ENCODE measurements at places on chromosomes 1 and 21.

DNA sequence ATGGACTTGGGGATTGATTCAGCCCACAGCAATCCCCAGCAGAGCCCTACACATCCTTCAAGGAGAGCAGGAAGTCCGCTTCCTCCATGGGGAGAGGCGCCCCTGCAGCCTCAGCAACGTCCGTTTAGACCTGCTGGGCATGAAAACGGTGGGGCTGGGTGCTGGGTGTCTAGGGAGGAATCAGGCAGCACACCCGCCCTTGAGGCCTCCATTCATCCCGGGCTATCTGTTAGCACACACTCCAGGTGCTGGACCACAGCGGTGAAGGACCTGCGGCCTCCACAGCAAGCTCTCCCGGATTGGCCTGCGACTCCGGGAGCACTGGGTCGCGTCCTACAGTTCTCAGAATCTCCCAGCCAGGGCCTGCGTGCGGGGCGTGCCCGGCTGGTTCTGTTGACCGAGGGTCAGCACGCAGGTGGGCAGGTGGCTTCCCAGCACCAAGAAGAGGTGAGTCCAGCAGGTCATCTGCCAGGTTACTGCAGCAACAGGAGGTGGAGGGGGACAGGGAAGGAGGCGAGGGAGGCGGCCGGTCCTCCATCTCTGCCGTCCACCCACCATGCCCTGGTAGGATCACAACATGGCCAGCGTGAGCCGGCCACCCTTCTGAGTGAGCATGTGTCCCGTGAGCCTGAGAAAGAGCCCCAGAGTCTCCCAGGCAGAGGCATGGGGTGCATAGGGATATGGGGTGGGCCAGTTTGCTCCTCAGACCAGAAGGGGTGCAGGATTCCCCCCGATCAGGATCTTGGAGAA is 96.6 kb downstream of the RIPK4 start:
- DNase-seq: no peak

- DNase-seq: peak; percentile 23
Observed at GRCh38 chr1:6971048-6971447, 185.8 kb downstream of the CAMTA1 start.

- no peak for DNase-seq
Observed at GRCh38 chr1:244118109-244118761, 67.2 kb downstream of the ZBTB18 start.

DNA sequence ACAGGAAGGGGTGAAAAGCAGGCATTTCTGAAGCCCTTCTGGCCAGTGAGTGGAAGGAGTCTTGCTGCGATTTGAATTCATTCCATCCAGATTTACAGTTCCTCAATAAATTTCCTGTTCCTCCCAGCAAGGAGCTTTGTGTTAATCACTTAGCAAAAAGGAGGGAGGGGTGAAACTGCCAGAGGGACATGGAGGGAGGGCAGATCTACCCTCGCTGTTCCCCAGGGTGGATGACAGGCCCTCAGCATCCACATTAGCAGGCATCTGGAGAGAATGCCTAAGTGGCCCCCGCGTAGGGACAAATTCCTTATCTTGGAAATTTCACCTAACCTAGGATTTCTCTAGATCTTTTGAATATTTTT is 1.2 kb downstream of the ETV3 start:
- no peak for DNase-seq

DNA sequence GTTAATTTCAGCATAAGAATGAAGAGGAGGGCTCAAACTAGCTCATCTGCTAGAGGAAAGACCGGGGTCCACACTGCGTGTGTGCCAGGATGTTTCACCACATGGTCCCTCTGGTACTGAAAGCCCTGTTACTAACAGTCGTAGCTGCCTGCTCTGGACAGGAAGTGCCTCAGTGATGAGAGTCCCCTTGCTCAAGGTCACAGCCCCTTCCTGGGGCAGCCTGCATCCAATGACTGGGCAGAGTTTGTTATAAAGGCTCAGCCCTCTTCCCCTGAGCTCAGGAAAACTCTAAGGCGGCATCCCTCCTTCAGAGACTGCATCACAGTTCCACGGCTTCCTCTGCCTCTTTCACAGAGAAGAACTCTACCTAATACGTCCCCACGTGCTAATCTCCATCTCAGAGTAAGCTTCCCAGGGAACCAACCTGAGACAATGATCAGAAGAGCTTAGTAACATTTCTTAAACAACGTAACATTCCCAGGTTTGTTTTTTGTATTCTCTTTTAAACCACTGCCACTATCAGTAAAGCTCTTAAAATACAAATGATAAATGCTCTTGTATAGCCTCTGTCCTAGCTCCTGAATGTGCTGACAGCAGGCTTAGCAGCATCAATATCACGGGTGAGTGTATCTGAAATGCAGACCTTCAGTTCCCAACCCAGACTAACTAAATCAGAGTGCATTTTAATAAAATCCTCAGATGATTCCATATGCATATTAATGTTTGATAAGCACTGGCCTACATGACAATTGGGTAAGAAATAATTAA is 38.0 kb upstream of the ATP1A1 start:
- DNase-seq: no peak

GRCh38 chr1:231072041-231072440 is 32.0 kb upstream of the FAM89A start:
- DNase-seq: no peak

DNA sequence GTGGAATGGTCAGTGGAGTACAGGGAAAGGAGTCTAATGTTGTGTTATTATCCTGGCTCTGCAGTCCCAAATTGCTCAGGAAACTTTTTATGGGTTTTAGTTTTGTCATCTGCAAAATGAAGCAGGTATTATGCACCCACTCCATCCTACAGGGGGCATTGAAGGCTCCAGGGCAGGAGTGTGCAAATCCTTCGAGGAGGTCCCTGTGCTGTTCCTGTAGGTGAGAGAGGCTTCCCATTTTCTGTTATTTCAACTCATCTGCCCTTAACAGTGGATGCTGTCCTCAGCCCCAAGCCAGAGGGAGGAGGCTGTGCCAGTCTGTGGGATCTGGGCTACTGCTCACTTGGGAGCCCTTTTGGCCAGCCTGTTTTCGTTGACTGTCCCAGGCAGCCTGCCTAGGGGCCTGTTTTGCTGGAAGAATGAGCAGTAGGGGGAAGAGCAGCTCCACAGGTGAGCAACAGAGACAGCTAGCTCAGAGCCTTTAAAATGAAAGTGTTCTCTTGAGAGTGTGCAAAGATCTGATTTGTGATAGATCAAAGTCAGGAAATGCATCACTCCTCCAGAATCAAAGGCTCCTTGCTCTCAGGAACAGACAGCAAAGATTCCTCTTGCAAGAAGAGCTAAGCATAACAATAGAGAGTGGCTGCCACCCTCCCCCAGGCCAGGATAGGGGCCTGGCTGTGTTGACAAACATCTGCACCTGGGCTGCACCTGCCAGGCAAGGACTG is 317.6 kb upstream of the PROX1 start:
- DNase-seq: no peak

DNA sequence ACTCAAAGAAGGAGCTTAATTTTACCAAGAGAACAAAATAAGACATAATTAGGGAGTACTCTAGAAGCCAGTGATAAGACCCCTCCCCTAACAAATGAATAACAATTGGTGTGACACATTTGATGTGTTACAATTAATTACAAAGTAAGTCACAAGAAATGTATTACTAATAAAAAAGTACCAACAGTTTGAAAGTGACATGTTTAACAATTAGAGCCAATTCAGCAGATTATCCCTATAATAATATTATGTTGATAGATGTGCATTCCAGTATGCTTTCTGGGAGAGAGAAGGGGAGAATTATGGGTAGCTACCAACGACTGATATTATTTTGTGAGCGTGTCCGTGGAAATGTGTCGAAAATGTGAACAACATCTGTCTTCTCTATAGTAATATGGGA is 19.1 kb downstream of the CTSK start:
- no peak for DNase-seq

DNA sequence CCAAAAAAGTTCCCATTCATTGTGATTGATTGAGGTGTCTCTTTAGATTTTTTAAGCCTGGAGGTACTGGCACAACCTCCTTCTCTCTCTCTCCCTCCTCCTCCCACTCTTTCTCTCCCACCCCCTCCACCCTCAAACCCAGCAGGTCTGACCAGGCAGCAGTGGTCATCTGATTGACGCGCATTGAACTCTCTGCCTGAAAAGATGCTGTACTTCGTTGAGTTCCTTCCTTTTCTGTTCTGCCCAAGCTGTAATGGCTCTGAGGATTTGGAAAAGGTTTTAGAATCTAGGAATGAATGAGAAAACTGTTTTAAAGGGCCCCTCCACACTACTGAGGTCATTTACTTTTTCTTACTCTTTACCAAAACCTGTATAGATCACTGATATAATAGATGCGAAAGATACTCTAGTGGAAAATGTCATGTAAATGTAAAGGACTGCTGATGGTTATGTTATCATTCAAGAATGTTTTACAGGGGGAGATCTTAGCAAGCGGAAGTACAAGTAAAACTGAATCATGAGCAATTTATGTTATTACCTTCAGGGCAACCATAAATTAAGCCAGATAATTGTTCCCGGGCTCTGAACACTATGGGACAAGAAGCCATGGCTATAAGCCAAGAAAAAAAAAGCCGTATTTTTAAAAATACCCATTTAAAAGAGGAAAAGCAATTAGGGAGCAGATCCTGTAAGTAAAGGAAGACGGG is 25.2 kb upstream of the DYRK1A start:
- no peak for DNase-seq

GRCh38 chr1:211589782-211590721 is 11.1 kb upstream of the SLC30A1 start:
- DNase-seq: no peak

DNA sequence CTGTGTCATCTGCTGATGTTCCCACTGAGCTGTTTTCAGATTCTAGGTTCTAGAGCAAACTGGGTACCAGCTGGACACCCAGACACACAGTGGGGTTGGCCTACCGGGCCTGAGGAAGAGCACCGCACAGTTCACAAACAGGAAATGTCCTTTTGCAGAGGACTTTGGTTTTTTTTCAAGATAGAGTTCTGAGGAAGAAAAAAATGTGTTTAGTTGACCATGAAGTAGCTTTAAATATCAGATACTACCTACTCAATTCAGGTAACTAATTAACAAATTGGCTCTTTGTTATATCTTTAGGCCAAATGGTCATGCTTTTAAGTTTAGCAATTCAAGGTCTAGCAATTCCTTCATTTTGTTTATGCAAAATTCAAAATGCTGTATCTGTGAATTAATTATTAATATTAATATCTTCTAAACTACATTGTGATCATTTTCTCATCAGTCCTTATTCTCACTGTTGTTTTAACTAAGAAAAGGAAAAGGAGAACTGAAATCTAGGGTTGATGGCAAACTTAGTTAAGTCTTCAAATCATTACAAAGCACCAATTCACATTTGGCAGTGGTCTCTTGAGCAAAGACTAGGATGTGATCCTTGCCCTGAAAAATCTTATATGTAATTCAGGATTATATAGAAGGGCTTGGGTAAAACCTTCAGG is 17.2 kb upstream of the NCF2 start:
- no peak for DNase-seq

Data from right lung (tissue), 10 donors.